ENCODE measurements at places on chromosomes 7 and 10.

DNA sequence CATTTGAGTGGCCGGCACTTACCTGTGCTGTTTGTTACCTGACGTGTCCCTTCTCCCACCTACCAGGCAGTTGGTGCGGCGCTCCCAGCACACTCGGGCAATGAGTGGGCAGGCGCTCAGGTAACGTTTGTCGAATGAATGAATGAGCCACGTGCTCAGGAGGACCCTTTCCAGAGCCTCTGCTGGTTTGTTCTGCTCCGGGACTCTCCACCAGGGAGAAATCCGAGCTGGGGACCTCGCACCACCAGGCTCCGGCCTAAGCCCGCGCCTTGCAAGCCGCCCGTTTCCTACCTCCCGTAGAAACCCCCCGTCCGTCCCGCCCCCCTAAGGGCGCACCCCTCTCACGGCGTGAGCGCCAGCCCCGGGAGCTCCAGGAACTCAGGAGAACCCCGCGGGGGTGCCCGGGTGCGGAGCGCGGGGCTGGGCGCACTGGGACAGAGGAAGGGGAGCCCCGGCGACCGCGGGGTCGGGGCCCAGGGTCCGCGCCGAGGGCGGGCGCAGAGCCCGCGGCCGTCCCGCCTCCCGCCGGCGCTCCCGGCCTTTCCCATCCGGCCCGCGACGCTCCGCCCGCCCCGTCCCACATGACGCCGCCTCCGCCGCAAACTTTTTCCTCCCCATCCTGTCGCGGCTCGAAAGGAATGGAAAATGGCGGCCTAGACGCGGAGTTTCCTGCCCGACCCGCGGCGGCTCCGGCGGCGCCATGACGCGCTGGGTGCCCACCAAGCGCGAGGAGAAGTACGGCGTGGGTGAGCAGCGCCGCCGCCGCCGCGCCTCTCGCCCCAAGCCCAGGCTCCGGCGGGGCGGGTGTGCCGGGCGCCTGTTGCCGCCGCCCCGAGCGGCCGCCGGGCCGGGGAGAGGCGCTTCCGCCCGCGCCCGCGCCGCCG is at the start of gene DOCK1:
TSS of gene DOCK1 (plus strand) at position 611 of the 884 bp plus-strand sequence. CDS start at position 701, 90 bp downstream.
- no peak for DNase-seq

- no peak for DNase-seq
Measured at GRCh38 chr7:35286422-35286821, 32.5 kb upstream of the TBX20 start.

- no peak for DNase-seq
Measured at GRCh38 chr10:61021926-61022325, 77.9 kb upstream of the RHOBTB1 start.

DNA sequence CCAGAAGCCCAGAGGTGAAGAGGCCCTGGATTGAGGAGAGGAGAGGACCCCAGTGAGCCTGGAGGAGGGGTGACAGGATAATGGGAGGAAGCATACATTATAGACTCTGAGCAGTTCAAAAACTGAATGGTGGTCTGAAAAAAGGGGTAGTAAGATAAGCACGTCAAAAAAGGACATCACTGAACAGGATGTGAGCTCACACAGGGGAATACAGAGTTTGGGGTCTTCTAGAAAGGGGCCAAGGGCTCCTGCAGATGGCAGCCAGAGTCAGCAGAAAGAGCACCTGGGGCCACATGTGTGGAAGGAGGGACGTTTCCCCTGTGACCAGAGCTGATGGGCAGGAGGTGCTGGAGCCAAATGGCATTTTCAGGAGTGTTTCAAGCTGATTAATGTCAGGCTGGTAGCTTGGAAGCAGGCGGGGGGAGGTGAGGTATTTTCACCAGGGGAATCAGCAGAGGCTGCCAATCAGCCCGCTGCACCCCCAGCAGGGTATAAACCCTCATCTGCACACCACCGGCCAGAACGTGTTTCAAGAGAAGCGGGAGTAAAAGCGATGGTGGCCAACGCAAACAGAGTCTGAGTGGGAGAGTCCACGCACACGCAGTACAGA is 85.8 kb downstream of the TNS3 start:
- no peak for DNase-seq

- DNase-seq, result no peak
Measured at GRCh38 chr7:12210179-12211053, 678 bp upstream of the TMEM106B start.

- DNase-seq, result no peak
Measured at GRCh38 chr10:106217627-106218026, 946.9 kb downstream of the SORCS1 start.

GRCh38 chr10:11535346-11535959 is 76.0 kb downstream of the USP6NL start:
- DNase-seq, result no peak

- DNase-seq, result no peak
Measured at GRCh38 chr10:93139059-93139655, 65.5 kb downstream of the CYP26A1 start.

GRCh38 chr7:120725376-120726039 is 132.4 kb downstream of the TSPAN12 start:
- DNase-seq, result no peak

- no peak for DNase-seq
Measured at GRCh38 chr10:88042160-88043100, 179.0 kb downstream of the PTEN start.

DNA sequence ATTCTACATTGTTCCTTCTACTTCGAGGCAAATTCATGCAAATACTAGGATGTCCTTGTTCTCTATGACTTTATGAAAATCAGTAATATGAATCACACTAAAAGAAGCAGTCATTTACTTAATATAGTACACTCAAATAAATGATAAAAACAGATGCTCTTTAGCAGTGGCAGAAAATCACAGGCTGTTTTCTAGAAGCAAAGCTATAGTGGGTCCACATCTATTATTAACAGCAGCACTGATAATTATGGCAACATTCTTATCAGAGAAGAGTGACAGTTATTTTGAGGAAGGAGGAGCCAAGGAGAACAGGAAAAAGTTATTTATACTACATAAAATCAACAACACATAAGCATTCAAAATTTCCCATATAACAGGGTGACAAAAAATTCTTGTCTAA is 16.5 kb downstream of the KIF5B start:
- DNase-seq, result no peak

- DNase-seq, result no peak
Measured at GRCh38 chr7:116977172-116977571, 23.9 kb downstream of the ST7 start.

DNA sequence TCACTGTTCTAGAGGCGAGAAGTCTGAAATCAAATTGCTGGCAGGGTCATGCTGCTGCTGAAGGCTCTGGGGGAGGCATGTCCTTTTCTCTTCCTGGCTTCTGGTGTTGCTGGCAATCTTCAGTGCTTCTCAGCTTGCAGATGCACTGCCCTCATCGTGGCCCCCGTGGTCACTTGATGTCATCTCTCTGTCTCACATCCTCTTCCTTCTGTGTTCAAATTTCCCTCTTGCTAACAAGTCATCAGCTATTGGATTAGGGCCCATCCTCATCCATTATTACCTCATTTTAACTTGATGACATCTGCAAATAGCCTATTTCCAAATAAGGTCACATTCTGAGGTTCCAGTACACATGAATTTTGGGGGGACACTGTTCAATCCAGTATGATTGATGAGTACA is 36.6 kb upstream of the SRGN start:
- DNase-seq, result no peak

GRCh38 chr10:69086001-69086509 is 1.8 kb upstream of the SRGN start:
- DNase-seq, result no peak

GRCh38 chr10:101451667-101452069 is 97.7 kb downstream of the BTRC start:
- no peak for DNase-seq

DNA sequence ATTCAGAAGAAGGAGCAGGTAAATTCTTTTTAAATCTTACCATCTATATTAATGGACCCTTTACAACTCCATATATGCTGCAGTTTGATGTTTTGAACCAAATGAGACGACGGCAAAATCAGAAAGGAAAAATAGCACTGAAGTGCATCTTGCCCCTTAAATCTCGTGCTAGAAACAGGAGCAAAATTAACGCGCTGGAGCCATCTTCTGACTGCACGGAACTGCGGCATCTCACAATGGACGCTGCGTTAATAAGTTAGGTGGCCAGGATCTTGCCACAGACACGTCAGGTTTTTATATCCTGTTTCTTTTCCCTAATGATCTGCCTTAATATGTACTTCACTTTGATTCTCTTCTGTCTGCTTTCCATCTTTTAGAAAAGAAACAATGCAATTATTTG is 354.5 kb downstream of the TFEC start:
- DNase-seq, result no peak

DNA sequence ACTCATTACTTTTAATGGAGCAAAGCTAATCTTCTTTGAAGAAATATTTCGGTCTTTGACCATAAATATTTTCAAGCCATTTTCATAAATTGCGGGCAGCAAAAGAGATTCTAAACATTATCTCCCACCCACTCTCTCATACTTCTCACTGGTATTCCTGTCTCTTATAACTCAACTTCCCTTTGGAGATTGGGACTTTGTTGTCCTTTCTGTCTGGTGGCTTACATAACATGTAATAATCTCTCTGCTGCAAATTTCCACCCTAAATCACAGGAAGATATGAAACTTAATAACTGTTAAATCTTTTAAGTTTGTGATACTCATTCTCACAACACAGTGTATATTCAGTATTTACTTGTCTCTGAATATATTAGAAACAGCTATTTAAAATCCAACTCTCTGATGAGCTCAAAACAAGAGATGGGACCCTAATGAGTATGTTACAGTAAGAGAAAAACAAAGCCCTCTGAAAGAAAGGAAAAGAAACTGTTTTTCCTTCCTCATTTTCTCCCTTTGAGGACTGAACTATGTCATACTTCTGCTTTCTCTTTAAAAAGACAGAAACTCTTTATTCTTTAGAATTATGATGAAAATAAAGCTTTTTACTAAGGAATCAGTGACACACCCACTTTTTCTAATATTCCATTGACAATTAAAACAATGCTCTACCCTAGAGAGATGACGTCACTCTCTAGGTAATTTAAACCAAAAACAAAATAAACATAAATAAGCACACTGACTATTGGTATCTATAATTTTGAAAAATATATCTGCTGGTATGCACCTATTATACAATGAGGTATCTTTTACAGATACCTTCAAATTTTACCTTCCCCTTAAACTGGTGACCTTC is 14.7 kb downstream of the CALCR start:
- no peak for DNase-seq

- DNase-seq, result no peak
Measured at GRCh38 chr10:78544423-78545090, 510.9 kb downstream of the RPS24 start.

DNA sequence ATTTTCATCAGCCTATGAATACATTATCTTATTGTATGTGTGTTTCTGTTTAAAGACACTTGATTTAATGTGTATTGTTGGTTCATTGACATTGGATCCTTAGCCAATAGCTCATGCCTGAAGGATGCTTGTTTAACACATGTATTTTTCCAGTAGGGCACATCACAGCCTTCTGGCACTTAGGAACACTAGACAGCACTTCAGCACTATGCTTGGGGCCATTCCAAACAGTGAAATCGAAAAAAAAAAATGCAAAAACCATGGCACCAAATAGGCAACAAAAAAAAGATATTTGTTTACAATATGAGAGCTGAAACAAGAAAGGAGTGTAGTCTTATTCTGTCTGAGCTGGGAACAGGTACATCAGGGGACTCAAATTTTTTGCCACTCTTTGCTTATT is 262.8 kb downstream of the SLC25A13 start:
- no peak for DNase-seq

GRCh38 chr10:5538892-5539651 is 14.3 kb downstream of the CALML3 start:
- no peak for DNase-seq

- no peak for DNase-seq
Measured at GRCh38 chr10:99329554-99330346, 594 bp downstream of the CNNM1 start.

- no peak for DNase-seq
Measured at GRCh38 chr10:62577076-62577475, 202.9 kb downstream of the ZNF365 start.

GRCh38 chr7:104933521-104933988 is 80.5 kb upstream of the KMT2E start:
- no peak for DNase-seq

DNA sequence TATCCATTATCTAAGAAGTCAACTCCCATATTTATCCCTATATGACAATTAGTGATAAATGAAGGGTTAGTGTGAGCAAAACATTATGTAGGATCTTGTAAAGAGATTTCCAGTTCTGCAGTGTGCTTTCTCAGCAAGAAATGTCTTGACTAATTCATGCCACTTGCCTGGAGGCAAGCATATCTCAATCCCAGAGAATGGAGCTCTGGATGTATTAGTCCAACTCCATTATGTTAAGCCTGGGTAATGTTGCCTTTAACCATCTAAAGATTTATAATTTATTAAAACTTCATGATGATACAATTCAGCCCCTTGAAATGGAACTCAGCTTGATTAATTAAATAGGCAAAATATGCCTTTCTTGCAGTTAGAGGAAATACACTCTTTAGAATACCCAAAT is 1079.9 kb upstream of the LRRTM3 start:
- no peak for DNase-seq

DNA sequence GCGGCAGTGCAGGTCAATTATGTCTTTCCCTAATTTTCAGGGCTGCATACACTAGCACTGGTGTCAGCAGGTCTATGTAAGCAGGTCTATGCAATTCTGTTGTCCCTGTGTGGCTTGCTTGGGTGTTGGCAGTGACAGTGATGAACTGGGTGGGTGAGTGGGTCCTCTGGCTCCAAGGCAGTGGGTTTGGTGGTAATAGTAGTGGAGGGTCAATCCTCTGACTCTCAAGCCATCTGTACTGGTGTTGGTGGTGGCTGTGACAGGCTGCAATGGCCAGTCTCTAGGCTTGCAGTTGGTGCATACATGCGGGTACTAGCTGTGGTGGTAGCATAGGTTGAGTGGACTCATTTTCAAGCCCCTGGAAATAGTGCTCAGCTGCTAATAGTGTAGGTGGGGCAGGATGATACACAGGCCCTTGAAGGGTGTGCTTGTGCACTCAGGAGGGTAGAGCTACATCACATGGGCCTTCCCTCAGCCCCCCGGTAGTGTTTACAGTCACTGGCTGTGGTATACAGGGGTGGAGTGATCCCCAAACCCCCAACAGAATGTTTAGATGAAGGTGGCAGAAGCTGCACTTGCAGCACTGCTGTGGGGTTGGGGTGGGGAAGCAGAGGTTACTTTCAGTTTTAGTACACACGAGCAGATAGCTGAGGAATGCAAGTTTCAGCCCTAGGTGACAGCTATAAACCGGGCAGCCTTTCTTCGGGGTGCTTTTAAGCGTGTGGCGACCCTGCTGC is 331.3 kb downstream of the PCDH15 start:
- DNase-seq, result no peak

DNA sequence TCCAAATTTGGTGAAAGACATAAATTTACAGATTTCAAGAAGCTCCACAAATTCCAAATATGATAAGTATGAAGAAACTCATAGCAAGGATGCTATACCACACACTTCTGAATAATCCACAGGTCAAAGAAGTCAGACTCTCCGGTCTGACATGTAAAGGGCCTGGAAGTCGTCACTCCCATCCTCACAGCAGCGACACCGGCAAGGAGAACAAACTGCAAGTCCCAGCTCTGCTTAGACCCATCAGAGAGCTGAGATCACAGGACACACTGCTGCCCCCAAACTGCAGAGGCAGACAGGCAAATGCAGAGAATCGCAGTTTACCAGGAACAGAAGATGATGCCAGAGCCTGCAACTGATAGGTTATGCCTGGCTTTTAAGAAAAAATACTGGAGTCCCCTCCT is 62.0 kb downstream of the AMZ1 start:
- DNase-seq, result no peak

All from NCI-H1436 treated with DMSO at 0.1 percent for 48 hours (cell line).